Stimulated activated CD8-positive, alpha-beta memory T cell treated with anti-CD3 and anti-CD28 coated beads, Interleukin-2, amount 100 ng/mL, for 1 hour (primary cell): ENCODE measurements at places on chromosomes 7 and 10.

DNA sequence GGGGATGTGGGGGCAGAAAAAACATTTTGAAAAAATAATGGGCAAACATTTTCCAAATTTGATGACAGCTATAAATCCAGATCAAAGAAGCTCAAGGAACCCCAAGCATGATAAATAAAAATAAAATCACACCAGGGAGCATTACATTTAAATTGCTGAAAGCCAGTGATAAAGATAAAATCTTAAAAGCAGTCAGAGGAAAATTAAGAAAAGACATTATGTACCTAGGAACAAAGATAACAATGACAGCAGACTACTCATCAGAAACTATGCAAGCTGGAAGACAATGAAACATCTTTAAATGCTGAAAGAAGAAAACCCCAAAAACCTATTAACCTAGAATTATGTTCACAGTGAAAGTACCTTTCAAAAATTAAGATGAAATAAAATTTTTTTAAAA lies 23.3 kb downstream of the NEUROG3 start:
- DNase-seq, result no peak

DNA sequence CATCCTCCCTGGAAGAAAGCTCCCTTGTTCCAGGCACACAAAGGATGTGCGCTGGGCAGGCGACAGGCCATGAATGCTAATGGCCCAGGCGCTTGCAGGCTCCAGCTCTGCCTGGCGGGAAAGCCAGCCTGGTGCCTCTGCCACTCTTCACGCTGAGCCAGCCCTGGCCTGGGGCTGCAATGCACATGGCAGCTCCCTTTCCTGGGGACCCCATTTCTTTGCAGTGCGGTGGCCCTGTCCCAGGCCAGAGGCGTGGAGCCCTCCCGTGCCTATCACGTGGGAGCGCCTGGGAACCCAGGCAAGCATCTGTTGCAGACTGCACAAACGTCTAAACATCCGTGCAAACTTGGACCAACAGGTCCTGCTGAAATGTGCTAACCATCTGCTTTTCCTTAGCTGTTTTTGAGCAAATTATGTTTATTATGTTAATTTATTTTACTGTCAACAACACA lies 152.1 kb upstream of the LYZL2 start:
- no peak for DNase-seq

- no peak for DNase-seq
Observed at GRCh38 chr10:28113202-28113601, 114.3 kb upstream of the ODAD2 start.

DNA sequence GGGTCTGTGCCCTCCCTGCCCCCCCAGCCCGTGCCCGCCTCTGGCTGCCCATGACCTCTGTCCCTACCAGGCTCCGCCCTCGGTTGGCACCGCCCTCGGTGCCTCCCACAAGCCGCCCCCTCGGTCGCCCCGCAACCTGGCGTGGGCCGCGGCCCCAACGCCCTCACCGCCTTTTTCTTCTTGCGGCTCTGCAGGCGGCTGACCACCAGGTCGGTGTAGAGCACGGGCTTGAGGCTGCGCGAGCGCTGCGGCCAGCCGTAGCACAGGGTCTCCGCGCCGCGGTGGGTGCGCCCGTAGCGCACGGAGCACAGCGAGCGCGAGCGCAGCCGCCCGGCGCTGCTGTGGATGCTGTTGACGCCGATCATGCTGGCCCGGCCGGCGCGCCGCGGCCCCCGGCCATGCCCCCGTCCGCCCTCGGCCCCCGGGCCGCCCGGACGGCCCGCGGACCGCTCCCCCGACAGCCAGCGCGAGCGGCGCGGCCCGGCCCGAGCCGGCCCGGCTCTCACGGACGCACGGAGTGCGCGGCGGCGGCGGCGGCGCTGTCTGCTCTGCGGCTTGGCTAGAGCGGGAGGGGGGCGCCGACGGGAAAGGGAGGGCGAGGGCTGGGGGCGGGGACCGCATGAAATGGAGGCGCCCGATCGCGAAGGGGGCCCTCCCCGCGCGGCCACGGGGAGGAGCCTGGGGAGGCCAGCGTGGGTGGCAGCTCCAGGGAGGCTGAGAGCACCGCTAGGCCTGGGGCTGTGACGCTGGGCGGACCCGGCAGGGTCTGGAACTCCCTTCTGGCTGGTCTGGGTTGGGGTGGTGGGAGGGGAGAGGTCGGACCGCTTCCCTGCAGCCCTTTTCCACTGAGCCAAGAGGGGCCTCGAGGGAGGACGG lies 9.6 kb downstream of the PSD start:
- peak; percentile 48 for DNase-seq

DNA sequence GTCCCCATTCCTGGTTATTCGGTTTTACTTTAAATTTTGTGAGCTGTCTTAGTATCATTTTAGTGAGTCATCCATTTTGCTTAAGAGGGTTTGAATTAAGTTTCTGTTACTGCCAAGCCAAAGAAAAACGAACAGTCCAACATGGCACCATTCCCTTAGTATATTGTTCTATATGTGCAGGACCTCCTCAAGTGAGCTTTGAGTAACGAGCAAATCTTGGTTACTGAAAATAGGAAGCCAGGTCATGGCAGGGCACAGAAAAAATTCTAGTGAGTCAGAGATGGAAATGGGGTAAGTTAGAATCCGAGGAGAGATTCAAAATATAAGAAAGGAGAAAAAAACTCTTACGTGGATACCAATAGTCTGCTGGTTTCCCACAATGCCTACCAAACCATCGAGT lies 292.9 kb downstream of the BAMBI start:
- DNase-seq, result no peak

- no peak for DNase-seq
Observed at GRCh38 chr7:84073186-84073875, 121.3 kb downstream of the SEMA3A start.

DNA sequence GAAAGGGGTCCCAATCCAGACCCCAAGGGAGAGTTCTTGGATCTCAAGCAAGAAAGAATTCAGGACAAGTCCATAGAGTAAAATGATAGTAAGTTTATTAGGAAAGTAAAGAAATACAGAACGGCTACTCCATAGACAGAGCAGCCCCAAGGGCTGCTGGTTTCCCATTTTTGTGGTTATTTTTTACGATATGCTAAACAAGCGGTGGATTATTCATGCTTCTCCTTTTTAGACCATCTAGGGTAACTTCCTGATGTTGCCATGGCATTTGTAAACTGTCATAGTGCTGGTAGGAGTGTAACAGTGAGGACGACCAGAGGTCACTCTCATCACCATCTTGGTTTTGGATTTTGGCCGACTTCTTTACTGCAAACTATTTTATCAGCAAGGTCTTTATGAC lies 1033.4 kb downstream of the SORCS3 start:
- DNase-seq, result no peak

DNA sequence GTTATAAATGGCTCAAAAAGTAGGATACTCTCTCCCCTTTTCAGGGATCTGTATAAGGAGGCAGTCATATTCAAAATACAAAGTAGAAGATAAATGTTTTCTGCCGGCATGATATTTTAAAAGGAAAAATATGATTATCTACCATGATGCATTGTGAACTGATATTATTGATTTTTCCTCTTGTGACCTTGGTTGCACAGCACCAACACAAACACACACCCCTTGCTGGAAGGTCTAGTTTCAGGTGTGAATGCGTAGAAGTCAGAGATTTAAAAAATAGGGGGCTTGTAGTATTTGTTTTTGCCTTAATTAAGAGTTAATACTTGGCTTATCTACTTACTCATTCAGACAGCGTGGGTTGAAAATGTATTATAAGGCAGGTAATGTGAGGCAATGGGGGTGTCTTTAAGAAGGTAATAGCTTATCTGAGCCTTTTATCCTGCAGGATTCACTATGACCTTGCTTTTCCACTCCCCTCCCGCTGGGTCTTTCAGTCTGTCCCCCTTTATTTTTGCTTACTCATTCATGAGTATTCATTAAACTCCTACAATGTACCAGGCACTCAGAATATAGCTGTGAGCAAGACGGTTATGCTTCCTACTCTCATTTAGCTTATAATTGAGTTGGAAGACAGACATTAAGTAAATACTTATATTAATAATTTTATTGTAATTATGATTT lies 390.6 kb downstream of the SDK1 start:
- no peak for DNase-seq

DNA sequence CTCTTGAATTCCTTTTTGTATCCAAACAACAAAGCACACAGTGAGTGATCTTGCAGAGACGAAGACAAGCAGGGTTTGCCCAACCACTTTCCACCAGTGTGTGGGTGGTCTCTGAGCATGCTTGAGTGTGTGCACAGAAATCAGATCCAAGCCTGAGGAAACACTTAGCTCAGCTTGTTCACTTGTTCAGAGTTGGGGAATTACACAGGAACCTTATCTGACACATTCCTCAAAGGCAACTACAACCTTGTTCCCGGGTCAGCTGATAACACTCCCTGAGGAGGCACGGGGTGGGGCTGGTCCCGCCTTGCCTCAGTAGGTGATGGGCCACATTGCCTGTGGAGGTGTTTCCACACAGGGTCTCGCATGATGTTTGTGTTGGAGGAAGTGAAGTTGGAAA lies 216.9 kb downstream of the DYNC1I1 start:
- no peak for DNase-seq

DNA sequence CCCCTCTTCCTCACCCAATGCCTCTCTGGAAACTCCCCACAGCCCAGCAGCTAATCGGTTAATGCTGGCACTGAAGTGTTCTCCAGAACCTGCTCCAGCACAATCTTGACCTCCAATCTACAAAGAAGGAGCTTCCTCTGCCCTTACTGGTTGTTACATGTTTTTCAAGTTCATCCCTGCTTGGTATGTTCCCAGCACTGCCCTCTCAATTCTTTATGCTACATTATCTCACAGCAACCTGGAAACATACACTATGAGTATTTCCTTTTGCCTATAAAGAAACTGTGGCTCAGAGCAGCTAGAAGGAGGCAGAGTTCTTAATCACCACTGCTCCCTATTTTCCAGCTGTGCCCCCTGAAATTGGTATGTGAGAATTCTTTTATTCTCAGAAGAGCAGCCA lies 84.1 kb upstream of the KMT2E start:
- DNase-seq, result no peak

DNA sequence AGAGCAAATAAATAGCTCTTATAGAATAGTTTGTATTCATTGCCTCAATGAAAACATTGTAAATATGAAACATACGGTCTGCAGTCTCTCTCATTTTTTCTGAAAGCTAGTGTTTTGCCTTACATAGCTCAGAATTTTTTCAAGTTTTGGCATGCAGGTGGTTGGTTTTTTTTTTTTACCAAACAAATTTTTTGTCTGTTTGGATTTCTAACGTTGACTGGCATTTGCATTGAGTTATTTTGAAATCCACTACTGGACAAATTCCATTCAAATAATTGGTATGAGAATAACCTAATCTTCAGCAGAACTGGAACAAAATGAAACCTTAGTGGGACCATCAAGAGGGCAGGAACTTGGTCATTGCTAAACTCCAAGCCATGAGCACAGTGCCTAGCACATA lies 107.6 kb upstream of the SAMD8 start:
- DNase-seq, result no peak

DNA sequence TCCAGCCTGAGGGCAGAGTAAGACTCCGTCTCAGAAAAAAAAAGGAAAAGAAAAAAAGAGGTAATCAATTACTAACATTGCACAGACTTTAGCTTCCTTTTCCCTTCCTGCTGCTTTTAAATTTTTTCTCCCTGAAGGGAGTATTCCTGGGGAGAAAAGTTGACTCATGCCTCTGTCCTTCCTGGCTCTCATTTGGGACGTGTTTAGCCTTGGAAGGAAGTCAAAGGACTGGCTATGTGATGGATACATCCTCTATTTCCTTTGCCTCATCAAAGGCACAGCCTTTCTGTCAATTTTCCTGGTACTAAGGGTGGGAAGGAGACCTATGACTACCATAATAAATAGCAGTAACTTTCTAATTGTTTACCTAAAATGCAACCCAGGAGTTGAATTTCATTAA lies 77.6 kb downstream of the ITGA8 start:
- no peak for DNase-seq

GRCh38 chr10:47090903-47091302 lies 179.7 kb downstream of the PTPN20 start:
- DNase-seq, result no peak

DNA sequence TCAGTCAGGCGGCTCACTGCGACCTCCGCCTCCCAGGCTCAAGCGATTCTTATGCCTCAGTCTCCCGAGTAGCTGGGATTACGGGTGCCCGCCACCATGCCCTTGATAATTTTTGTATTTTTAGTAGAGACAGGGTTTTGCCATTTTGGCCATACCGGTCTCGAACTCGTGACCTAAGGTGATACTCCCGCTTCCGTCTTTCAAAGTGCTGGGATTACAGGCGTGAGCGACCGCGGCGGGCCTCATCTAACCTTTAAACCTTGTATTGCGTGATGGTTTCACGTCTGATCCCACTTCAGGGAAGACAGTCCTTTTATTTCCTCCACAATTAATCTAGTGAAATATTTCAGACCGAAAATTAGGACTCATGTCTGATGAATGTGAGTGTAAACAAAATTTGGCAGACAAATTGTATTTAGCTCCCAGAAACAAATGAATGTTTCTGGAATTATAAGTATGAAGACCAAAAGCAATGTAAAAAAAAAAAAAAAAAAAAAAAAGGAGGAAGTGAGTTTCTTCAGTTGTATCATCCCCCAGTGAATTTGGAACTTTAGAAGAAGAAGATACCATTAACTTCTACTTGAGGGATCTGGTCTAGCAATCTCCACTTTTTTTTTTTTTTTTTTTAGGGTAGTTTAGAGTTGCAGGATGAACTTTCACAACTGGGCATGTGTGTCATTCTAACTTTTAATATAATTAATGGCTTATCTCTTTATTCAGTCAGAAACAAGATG lies 1.6 kb downstream of the NUP42 start:
- no peak for DNase-seq

DNA sequence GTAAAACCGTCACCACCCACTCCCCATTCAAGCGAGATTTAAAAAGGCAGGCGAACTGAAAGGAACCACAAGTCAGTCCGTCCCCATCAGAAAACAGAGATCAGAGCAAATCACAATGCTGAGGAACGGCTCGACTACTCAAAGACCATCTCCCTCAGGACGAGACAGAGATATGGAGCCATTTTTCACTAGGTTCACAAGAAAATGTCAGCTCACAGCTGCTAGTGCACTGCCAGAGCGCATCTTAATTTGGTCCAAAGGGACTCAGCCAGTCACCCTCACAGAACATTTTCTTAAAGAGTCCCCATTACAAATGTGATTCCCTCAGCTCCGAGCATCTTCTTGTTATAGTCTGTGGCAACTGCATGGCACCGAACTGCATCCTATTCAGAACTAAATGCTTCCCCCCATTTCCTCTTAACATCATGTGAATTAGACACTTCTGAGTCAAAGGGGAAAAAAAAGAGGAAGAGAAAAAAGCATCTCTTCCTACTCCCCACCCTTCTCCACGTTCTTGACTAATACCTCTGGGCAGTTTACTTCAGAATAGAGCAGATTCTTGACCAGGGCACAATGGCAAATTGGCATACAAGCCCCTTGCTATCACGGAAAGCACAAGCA lies 683.9 kb downstream of the MAGI2 start:
- DNase-seq, result no peak

- no peak for DNase-seq
Observed at GRCh38 chr7:17467386-17467945, 169.0 kb downstream of the AHR start.

DNA sequence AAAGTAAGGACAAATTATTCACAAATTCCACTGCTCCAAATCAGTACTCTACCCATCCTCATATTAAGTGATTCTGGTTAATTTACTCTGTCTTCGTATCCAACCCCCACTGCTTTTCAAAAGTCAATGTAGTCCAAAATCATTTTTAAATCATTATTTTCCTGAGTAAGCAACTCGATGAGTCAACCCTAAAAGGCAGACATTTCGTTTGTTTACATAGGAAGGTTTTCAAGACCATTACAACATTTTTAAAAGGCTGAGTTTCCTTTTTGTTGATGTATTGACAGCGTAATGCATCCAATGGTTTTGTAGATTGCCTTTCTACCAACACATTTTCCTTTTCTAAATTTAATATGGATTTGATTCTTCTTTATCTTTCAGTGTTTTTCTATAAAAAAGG lies 523.0 kb upstream of the ANKRD30A start:
- no peak for DNase-seq

GRCh38 chr10:9331583-9332008 lies 1277.1 kb downstream of the GATA3 start:
- DNase-seq, result no peak
